ENCODE measurements at places on chromosomes 11 and 22.

DNA sequence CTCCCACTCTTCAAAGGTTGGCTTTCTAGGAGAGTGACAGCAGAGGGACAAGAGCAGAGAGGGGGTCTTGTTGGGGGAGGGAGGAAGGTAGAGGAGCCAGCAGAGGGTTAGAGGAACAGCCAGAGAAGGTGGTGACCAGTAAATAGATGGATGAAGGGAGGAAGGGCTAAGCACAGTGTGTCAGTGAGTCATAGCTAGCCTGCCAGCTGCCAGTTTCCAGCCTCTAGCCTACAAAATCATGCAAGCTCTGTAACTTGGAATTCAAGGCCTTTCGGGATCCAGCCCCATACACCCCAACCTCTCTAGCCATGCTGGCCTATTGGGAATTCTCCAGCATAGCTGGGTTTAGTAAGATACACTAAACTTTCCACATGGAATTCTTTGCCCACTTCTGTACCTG is 147.4 kb upstream of the TEAD1 start:
- DNase-seq, result peak; percentile 77

DNA sequence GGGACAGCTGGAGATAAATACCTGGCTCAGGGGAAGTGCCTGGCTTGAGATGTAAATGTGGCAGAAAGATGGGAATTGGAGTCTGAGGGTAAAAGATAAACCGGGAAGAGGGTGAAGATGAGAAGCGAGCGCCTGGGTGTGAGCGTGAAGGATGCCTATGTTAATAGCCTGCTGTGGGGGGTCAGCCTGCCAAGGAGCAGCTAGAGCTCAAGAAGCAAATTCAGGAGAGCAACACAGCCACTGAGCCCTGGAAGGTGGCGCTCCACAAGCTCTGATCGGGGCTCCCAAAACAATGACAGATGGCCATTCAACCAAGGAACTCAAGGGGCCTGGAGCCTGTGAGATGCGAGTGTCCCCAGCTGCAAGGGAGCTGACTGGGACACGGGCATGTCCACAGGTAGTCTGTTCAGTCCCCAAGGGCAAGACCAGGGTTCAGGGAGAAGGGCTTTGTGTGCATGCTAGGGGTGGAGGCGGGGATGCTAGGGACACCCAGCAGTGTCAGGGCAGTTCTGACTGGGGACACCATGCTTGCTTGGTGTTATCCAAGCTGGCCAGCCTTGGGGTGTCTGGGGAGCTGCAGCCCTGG is 2.8 kb downstream of the GSC2 start:
- no peak for DNase-seq

- DNase-seq, result no peak
These were observed 95.4 kb downstream of the TIMP3 start for GRCh38 chr22:32896891-32897290.

DNA sequence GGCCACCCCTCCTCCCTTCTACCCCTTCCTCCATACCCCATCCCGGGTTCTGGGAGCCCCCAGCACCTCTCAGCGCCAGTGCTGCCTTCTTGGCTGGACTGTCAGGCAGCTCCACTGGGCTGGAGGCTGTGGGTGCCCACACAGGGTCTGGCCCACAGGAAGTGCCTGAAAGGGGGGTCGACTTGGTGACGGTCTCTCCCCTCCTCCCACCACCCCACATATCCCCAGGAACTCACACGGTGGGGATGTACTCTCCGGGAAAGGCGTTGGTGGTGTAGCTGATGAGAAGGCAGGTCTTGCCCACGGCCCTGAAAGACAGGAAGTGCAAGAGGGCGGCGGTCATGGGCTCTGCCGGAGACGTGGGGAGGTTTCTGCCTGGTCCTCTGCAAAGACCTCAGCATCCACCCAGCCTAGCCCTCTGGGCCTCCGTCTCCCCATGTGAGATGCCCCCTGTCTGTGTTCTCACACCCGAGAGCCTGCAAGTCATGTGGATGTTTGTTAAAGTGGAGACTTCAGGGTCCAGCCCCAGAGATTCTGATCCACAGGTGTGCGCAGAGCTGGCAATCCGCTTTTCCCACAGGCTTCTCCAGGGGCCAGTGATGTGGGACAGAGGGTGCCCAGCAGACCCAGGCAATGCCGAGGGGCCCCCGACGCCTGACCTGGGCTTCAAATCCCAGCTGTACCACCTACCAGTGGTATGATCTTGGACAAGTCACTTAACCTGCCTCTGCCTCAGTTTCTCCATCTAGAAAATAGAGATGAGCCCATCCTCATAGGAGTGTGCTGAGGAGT is 2.5 kb downstream of the RAC2 start:
- DNase-seq, result no peak

DNA sequence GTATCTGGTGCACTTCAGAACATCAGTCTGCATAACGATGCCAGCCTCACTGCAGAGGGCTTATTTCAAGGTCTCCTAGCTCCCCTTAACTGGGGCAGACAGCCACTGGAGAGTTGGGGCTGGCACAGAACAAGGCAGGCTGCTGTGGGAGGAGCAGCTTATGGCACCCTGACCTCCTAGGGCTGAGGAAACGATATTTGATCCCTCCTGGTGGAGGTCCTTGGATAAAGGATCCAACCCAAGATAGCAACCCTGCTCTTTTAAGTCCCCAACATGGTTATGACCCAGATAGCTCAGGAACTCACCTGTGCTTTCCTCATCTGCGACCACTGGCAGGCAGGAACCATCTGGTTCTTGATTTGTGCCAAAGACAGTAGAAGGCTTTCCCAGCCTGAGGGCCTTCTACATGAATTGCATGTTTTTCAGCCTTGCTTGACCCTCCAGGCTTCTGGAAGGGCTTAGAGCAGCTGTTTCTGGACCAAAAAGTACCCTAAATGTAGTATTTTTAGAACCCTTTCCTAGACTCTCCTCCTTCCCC is 2.8 kb downstream of the TMEM109 start:
- DNase-seq, result no peak

DNA sequence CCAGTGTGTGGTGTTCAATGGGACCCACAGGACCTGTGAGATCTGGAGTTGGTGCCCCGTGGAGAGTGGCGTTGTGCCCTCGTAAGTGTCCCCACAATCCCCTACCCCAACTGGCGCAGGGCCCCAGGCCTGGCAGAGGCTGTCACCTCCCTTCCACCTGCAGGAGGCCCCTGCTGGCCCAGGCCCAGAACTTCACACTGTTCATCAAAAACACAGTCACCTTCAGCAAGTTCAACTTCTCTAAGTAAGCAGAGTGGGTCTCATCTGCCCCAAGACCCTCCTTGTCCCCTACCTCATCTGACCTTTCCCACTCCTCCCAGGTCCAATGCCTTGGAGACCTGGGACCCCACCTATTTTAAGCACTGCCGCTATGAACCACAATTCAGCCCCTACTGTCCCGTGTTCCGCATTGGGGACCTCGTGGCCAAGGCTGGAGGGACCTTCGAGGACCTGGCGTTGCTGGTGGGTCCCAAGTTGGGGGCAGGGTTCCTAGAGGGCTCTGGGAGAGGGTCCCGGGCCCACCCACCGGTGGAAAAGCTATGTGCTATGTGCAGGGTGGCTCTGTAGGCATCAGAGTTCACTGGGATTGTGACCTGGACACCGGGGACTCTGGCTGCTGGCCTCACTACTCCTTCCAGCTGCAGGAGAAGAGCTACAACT is 8.1 kb downstream of the P2RX6 start:
- no peak for DNase-seq

- no peak for DNase-seq
These were observed 18.9 kb upstream of the PIM3 start for GRCh38 chr22:49941507-49942316.

DNA sequence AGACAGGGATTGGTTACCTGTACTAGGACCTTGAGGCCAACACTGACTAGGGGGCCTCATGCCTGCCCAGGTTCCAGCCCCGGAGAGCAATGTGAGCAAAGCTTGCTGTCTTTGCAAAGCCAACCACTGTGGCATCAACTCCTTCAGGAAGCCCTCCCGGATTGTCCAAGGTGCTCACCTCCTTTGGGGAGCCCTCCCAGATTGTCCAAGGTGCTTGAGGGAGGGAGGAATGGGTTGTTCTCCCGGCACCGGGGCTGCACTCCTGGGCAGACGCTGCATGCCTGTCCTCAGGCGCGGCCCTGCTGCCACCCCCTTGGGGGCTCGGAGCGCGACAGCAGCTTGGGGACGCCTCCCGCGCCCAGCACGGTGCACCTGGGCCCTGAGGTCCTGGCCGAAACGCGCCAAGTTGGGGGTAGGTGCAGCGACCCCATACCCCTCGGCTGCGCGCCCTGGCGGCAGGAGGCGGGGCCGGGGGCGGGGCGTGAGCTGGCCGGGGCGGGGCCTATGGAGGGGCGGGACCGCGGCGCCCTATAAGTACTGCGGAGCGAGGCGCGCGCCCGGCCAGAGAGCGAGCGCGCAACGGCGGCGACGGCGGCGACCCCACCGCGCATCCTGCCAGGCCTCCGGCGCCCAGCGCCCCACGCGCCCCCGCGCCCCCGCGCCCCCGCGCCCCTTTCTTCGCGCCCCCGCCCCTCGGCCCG is at the start of gene CD81:
TSS of gene CD81 (plus strand) at position 560 of the 701 bp plus-strand sequence. CDS start 240 bp downstream, outside the sequence.
- DNase-seq, result peak; percentile 34

GRCh38 chr11:68324241-68324640 is 11.8 kb downstream of the LRP5 start:
- no peak for DNase-seq

DNA sequence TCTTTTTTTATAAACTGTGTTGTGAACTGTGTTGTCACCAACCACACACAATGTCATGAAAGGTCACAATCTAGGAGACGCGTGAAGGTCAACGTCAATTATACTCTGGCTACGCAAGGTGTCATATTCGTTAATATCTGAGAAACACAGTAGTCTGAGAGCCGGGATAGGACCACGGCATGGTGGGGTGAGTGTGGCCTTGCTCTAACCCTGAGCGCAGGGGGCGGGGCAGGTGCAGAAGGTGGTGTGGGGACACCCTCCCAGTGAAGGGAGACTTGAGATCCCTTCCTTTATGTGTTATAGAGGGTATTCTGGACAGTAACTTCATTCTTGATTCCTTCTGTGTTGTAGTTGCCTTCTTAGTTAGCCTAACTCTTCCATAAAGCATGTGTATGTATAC is 883.0 kb downstream of the OPCML start:
- no peak for DNase-seq

GRCh38 chr11:66218846-66219620 is 49.4 kb upstream of the RAB1B start:
- no peak for DNase-seq

DNA sequence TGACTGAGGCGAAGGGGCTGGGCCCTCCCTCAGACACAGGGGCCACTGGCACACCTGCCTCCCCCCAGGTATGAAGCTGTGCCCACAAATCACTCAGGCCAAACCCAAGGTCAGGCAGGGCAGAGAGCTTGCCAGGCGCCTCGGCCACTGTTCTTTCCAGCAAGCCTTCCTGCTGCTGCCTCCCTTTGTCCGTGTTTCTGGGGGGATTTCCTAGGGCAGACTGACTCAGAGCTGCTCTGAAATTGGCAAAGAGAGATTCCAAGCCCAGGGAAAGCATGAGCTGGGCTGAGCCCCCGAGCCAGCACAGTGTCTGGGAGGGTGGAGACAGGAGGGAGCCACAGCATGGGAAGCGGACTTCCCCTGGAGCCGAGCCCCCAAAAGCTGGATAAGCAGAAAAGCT is 33.2 kb downstream of the PPP2R1B start:
- DNase-seq, result peak; percentile 84

- no peak for DNase-seq
These were observed 9.3 kb upstream of the WBP2NL start for GRCh38 chr22:41989246-41989645.

- DNase-seq, result no peak
These were observed 10.9 kb upstream of the NAALADL1 start for GRCh38 chr11:65069217-65069616.

GRCh38 chr11:45322111-45322705 is 36.1 kb upstream of the SYT13 start:
- DNase-seq, result no peak

- DNase-seq, result no peak
These were observed 26.0 kb upstream of the POLD3 start for GRCh38 chr11:74566146-74566960.

GRCh38 chr11:10324474-10324873 is 19.6 kb downstream of the ADM start:
- no peak for DNase-seq

GRCh38 chr11:112806876-112807275 is 154.3 kb upstream of the NCAM1 start:
- DNase-seq, result no peak

GRCh38 chr11:124640666-124641065 is 18.0 kb downstream of the TBRG1 start:
- no peak for DNase-seq

DNA sequence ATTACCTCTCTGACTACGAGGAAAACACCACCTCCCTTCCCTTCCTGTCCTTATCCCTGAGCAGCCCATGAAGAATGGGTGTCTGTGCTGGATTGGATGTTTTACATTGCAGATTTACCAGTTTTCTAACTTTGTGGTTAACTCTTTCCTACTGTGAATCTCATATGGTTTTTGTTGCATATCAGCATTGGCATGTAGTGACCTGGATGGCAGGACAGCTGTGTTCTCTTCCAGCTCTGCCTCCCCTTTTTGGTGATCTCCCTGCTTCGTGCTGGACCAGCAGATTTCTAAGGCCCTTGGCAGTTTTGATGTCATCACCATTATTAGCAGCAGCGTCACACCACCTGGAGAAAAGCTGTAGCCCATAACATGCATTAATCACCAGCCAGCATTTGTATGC is 26.7 kb downstream of the OR6Q1 start:
- peak; percentile 63 for DNase-seq

- no peak for DNase-seq
These were observed 567.5 kb downstream of the TBC1D22A start for GRCh38 chr22:47329727-47330650.

DNA sequence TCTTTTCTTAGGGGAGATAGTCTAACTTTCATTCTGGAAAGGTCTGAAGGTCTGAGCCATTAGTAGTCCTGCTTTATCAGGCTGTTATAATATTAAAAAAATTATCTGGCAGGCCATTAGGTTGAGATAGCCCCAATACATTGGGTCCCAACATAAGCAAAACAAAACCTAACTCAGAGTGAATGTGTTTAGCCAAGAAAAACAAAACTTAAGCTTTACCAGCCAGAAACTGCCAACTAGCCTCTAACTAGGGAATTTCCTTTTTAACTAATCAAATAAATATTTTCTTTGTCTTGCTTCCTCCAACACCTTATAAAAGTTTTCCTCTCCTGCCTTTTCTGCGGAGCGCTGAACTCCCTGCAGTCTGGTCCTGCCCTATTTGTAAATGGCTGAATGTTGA is 1137.7 kb upstream of the CNTN5 start:
- no peak for DNase-seq

Data from fibroblast of skin of abdomen (primary cell).